Hypothalamus (tissue), 51 donors: ENCODE measurements at places on chromosomes 12 and 14.

DNA sequence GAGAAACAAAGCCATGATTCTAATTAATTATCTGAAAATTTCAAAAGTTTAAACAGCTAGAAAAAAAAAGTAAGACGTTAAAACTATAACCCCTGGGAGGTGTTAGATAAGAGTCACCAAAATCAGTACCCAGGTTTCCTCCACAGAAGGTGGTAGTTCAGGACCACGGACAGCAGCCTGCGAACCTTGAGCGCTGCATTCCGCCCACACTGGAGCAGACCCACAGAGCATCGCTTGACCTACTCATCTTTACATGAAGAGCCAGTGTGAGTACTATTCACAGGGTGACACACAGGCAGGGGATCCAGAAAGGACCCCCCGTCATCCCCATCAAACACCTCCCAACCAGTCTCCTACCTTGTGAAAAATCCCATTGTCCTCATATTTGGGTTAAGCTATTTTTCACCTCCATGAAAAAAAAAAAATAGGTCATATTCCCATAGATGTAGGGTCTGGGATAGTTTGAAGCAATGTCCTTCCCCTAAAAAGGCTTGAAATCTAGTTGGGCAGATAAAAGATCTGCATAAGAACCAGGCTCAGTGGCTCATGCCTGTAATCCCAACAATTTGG lies 8.8 kb upstream of the CHGA start:
- no peak for DNase-seq

DNA sequence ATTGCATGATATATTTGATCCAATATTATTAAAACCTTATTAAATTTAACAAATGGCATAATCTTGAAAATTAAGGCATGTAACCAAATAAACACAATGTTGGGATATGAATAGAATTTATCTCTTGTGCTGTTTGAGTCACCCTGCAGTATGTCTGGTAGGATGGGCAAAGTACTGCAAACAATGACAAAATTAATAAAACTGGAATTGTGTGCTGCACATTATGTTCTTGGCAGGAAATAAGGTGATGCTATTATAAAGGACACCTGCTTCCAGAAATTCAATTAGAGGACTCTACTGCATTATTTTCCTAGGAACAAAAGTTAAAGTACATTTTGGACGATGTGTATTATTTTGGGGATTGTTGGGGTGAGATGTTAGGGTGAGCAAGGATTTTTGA lies 132.7 kb downstream of the PPFIA2 start:
- DNase-seq: no peak

- DNase-seq: no peak
Observed at GRCh38 chr14:74492776-74493342, at the start of gene NPC2. NPC2 (minus strand) TSS chr14:74493305; CDS start chr14:74493274, 31 bp downstream.

DNA sequence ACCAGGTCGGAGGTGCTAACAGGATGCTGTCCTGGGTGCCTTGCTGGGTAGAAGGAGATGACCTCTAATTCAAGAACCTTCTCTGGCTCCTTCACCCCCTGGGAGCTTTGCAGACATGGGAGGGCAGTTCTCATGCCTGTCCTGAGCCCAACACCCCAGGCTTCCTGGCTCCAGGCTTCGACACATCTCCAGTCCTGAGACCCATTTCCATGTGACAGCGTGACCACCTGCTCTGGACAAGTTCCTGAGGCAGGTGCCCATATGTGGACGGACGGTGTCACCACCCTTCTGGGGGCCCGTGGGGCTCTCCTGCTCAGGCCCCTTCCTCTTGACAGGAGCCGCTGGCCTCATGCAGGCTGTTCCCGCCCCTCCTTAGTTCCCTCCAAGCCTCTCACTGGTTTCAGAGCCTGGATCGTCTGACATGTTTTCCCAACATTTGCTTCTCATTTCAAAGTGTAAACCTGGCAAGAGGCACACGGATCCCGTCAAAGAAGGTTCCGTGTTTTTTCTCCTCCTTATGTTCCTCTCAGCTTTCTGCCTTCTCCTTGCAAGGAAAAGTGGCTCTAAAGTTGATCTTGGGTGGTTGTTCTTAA lies 291.9 kb upstream of the RTL1 start:
- DNase-seq: no peak

DNA sequence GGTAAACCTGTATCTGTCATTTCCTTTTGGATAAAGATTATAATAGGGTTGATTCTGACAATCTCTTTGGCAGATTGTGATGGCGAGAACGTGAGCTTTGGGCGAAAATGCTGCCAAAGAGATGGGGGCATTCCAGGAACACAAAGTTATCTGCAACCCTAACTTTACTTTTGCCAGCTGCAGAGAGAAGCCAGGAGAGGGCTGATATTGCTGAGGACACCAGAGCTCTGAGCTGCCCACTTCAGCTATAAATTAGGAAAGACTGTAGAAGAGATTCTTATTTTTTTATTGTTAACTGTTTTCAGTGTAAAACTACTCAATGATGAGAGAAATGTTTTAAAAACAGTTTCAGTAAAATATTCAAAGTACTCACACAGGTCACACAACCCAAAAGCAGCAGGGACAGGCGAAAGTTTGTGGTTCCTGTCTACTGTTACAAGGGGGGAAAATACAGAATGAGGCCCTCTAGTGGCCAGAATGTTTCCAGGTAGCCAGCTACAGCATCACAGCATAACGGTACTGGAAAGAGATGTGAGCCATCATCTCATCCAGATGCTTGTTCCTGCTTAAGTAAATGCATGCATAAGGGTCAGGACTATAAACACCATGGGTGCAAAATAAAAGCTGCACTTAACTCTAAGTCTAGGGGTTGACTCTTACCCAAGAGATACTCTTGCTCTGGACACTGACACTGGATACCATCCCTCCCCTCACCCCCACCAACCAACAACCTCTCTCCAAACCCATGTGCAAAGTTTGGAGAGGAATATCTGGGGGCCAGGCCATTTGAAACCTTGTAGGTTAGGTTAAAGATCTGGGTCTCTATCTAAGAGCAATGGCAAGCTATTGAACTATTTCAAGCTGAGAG lies 498.4 kb downstream of the RMST start:
- no peak for DNase-seq

DNA sequence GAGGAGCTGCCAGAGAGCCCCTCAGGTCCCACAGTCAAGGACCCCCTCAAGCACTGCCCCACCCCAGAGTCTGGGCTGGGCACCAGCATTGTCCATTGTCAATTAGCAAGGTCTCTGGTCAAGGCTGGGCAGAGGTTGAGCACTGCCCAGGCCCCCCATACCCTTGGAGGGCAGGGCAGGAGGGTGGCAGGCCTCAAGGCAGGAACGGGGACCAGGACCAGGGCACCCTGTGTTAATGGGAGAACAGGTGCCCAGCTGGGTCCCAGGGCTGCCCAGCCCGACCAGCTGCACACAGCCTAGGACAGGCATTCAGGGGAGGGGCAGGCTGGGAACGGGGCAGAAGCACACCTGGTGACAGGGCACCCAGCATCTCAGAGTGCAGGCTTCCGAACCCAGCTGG lies 18.4 kb downstream of the SIVA1 start:
- no peak for DNase-seq

DNA sequence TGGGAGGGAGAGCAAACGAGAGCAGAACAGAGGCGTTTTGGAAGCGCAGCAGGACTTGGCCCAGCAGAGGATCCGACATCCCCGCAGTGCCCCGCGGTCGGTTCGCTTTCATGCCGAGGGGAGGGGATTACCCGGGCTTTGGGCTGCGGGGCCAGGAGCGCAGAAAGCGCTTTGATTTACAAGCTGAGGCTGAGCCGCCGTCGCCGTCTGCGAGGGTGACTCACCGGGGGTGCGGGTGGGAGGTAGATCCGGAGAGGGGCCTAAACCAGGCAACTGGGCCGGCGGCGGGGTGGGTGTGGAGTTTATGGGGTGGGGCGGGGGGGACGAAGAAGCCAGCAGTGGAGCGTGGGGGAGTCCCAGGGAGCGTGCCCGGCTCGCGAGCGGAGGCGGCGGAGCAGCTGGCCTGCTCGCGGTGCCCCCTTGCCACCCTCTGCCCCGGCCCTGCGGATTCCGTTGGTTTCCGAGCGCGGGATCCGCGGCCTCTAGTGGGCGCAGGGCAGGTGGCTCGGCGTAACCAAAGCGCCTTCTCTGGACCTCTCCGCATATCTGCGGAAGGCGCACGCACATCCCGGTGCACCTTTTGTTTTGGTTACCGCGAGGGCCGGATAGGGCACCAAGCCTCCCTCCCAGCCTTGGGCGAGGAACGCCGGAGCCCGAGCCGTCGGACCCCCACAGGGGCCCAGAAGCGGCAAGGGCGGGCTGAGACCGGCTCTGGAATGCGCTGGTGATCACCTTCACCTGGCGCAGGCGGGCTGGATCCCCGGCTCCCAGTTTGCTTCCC lies 2.6 kb downstream of the SIX4 start:
- DNase-seq: no peak

DNA sequence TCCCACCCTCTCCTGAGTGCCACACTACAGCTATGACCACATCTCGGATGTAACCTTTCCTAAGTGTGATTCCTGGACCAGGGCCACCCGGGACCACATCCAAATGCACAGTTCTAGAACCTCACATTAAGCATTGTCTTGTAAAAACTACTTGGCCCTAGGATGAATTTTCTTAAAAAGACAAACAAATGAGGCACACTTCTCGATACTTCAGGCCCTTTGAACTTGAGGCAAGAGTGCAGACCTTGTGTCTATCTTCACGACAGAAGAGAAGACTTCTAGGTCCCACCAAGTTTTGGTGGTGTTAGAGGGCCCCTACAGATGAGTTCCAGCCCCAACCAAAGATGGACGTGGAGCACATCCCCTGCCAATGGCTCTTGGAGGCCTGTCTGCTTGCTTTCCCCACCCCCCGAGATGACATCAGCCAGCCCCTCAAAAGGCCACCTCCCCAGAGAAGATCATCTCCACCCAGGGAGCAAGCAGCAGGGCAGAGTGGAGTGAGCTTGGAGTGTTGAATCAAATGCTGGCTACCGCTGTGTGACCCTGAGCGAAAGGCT lies 9.3 kb downstream of the ISCU start:
- DNase-seq: no peak

- DNase-seq: no peak
Observed at GRCh38 chr12:125331342-125332052, 266.3 kb downstream of the AACS start.

DNA sequence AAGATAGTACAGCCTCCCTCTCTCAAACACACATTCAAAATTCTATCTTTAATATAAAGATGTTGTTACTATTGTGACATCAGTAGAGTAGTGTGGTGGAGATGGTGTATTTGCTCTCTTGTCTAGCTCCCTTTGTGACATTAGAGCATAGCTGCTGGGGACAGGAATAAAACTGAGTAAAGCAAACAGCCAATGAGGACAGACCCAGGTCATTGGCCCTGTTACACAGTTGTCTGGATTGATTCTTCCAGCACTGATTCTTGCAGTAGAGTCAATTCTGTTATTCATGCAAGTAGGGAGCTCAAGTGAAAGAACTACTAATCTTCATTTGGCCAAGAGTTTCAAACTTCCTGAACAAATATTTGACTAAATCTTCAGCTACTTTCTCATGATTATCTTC lies 72.4 kb downstream of the SCN8A start:
- DNase-seq: no peak

DNA sequence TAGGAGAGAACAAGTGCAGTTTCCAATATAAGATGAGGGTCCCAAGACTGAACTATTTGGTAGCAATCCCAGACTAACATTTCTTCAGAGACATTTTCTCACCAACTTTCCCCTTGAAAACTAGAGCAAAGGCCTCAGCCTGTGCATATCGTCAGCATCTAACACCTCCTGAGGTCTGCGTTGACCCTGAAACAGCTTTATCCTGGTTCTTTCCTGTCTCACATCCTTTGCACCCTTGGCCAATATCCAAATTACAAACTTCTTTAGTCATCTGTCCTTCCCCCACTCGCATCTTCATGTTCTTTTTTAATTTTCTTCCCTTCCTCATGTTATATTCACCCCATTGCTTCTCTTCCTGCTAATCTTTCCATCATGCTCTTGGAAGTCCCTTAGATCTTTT lies 83.0 kb downstream of the FAR2 start:
- DNase-seq: no peak

DNA sequence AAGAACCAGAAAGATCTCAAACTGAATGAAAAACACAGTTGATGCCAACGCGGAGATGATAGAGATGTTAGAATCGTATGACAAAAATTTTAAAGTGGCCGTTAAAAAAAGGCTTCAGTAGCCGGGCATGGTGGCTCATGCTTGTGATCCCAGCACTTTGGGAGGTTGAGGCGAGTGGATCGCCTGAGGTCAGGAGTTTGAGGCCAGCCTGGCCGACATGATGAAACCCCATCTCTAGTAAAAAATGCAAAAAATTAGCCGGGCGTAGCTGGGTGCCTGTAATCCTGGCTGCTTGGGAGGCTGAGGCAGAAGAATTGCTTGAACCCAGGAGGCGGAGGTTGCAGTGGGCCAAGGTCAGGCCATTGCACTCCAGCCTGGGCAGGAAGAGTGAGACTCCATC lies 5.4 kb upstream of the ACVRL1 start:
- DNase-seq: no peak

DNA sequence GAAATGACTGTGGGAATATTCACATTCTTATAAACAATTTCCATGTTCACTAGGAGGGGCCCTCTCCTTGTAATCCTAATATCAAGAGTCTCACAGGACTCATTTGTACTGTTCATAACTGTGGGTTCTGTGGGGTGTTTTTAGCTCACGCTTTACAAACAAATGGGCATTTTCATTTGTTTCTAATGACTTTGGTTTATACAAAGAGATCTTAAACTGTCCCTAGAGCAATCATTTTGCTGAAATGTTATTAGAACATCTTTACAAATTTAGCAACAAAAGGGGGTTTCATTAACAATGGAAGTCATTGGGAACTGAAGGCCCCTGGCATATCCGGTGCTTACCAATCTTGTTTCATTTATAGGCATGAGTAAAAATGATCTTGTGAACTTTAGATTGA lies 370.5 kb downstream of the TRHDE start:
- no peak for DNase-seq

DNA sequence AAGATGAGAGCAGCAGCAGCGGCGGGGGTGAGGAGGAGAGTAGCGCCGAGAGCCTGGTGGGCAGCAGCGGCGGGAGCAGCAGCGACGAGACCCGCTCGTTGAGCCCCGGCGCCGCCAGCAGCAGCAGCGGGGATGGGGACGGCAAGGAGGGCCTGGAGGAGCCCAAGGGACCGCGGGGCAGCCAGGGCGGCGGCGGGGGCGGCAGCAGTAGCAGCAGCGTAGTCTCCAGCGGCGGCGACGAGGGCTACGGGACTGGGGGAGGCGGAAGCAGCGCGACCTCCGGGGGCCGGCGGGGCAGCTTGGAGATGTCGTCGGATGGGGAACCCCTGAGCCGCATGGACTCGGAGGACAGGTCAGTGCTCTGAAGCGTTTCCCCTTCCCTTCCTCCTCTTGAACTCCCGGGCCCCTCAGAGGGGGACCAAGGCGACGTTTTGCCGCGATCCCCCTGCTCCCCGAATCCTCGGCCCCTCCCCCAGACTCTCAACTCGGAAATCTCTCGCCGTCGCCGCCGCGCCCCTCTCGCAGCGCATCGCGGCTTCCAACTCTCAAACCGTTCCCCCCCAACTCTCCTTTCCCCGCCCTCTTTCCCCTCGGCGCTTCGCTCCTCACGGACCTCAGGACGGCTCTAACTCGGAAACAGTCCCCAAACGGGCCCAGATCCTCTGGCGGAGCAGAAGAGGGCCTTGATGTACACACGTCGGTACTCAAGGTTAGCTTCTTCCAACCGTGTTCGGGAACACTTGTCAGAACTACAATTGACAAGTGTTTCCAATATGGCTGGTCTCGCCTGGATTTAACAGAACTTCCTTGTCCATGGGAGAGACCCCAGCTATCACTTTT lies 947 bp downstream of the AEBP2 start:
- DNase-seq: peak; percentile 66
